ENCODE measurements at places on chromosomes 13 and 19.

DNA sequence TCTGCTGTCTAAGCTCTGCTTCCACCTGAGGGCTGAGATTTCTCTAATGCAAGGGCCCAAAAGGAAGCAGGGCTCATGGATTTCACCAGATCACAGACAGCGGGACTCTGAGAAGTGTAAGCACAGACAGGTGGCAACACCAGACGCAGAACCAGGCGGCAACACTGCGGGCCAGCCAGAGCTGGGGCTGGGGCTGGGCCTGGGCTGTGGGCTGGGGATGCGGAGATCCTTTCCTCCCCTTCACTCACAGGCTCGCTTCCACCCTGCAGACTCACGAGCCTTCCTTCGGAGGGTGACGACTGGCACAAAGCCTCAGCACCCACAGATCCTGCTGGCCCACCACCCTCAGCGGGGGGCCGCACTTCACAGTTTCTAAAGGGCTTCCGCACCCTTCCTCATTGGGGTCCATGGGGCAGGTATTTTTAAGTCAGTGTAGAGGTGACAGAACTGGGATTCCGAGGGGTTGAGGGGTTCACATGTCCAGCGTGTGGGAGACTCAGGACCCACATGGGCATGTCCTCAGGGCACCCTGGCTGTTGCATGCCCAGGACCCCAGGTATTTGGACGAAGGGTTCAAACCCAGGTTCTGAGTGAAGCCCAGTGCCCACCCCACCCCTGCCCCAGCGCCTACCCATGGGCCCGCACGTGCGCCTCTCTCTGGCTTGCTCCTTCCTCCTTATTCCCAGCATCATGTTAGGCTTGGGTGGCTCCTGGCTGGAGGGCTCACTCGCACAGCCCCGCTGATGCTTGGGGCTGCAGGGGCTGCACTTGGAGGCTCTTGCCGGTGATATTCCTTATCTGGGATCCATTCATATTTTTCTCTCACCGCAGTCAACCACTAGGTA lies 137.3 kb upstream of the GPR12 start:
- DNase-seq, result no peak

- DNase-seq, result no peak
Measured at GRCh38 chr19:18532168-18532890, 10.5 kb upstream of the ELL start.

DNA sequence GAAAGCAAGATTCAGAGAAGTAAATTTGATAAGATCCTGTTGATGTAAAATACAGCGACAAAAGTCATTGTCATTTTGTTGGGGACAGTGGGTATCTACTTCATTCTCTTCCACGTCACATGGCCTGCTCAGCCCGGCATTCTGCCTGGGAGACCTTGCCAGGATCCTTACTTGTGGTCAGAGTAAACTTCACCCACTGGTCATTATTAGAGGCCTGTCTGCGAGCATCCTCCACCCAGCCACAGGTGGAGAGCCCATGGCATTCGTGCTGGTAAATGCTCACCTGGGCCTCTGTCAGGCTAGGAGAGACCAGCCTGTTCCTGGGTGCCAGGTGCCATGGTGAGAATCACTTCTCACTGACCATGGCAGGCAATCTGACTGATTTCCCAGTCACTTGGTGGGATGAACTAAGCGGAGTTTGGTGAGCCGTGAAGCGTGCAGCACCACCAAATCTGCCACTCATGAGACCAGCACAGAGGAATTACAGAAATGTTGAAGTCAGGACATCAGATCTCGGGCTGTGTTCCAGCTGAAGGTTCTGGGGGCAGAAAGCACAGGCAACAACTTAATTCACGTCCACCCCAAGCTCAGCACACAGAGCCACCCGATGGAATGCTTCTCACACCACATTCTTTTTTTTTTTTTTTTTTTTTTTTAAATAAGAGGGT lies 107.0 kb downstream of the SIPA1L3 start:
- no peak for DNase-seq

GRCh38 chr13:45446181-45446580 lies 18.6 kb upstream of the COG3 start:
- DNase-seq, result no peak

DNA sequence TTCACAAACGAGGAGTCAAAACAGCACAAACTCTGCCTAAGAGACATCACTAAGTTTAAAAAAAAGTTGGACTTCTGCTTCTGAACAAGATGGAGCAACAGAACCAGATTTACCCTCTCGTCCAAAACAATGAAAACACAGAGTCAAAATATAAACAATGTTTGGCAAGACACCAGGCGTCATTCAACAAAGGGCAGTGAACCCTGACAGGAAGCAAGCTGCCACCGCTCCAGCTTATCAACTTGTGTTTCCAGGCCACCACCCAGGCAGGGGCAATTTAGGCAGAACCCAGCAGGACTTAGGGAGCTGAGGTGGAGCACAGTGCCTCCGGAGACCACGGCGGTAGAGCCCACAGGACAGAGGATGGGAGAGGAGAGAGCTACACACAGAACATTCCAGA lies 8.6 kb upstream of the NAPA start:
- no peak for DNase-seq

DNA sequence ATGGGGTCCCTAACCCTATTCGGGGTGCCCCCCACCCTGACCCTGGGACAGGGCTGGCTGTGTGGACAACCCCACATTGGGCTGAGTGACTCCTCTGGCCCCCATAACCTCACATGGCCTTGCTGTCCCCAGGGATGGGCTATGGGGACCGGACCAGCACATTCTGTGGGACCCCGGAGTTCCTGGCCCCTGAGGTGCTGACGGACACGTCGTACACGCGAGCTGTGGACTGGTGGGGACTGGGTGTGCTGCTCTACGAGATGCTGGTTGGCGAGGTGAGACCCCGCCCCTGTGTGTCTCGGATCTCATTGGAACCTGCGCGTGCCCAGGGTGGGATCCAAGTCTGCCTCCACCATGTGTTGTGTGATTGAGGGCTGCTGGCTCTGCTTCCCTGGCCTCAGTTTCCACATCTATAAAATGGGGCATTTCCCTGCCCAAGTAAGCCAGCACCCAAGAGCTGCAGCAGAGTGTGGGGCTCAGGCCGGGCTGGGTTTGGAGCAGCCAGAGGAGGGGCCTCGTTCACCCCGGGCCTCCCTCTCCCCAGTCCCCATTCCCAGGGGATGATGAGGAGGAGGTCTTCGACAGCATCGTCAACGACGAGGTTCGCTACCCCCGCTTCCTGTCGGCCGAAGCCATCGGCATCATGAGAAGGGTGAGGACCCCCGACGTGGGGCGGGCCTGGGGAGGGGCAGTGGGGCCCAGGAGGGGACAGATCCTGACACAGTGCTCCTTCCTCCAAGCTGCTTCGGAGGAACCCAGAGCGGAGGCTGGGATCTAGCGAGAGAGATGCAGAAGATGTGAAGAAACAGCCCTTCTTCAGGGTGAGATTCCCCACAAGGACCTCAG lies 4.9 kb downstream of the PTGER1 start:
- no peak for DNase-seq

- DNase-seq, result no peak
Measured at GRCh38 chr13:110554946-110555345, 6.6 kb downstream of the RAB20 start.

DNA sequence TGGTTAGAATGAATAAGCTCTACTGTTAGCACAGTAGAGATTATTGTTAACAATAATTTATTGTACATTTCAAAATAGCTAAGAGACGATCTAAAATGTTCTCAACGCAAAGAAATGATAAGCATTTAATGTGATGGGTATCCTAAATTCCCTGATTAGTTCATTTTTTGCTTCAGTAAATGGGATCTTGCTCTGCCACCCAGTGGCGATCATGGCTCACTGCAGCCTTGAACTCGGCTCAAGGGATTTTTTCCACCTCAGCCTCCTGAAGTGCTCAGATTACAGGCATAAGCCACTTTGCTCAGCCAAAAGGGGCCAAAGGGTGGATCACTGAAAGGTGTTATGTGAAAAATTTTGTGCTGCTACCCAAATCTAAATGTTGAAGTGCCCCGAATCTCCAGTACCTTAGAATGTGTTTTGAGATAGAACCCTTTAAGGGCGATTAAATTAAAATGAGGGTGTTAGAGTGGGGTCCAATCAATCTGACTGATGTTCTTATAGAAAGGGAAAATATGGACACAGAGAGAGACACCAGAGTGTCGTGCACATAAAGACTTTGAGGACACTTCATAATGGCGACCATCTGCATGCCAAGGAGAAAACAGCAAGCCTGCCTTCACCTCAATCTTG lies 31.5 kb upstream of the ZNF766 start:
- DNase-seq, result peak; percentile 9

- no peak for DNase-seq
Measured at GRCh38 chr13:106752584-106753170, 184.7 kb upstream of the ARGLU1 start.

DNA sequence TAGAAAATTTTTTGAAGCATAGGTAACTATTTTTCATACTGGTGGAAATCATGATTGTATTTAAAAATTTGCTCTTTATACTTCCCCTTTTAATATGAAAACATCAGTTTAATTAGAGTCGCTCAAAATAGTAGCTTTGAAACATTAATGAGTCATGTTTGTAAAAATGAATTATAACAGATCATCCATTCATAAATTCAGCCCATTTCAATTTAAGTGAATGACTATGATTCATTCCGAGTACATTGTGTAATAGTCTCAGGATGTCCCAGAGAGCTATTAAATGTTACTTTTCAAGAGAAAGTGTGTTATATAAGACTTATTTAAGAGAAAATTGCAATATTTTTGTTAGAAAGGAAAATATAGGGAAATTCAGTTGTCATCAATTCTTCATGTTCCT lies 111.0 kb downstream of the FNDC3A start:
- DNase-seq, result no peak

GRCh38 chr19:48713041-48713863 lies 6.3 kb downstream of the MAMSTR start:
- no peak for DNase-seq

DNA sequence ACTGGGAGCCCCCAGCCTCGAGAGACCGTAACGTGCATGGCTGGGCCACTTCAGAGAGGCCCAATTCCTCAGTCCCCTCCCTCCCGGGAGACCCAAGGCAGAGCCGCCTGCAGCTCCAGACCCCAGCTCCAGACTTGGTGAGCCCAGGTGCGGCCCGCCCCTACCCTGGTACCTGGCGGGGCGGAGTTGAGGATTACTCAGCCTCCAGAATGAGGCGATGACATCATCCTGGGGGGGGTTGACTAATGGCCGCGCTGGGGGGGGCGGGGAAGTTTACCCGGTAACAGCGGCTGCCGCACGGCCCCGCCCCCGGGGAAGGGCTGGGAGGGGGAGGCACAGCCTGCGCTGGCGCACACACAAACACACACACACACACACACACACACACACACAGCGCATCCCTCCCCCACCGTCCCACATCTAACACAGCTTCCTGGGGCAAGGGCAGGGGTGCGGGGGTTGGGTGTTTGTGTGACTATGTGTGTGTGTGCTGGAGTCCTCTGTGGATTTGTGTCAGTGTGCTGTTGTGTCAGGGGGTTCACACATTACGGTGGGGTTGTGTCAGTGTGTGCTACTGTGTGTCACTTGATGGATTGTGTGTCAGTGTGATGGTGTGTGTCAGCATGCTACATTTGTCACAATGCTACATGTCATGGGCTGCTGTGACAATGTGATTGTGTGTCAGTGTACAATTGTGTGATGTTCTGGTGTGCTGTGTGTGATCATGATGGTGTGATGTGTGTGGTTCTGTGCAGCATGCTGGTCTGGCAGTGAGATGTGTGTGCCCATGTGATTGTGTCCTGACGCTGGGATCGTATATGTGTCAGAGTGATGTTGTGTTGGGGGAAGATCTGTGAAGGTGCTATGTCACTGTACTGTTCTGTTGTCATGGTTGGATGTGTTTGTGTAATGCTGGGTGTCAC lies 10.3 kb upstream of the BBC3 start:
- peak; percentile 81 for DNase-seq

DNA sequence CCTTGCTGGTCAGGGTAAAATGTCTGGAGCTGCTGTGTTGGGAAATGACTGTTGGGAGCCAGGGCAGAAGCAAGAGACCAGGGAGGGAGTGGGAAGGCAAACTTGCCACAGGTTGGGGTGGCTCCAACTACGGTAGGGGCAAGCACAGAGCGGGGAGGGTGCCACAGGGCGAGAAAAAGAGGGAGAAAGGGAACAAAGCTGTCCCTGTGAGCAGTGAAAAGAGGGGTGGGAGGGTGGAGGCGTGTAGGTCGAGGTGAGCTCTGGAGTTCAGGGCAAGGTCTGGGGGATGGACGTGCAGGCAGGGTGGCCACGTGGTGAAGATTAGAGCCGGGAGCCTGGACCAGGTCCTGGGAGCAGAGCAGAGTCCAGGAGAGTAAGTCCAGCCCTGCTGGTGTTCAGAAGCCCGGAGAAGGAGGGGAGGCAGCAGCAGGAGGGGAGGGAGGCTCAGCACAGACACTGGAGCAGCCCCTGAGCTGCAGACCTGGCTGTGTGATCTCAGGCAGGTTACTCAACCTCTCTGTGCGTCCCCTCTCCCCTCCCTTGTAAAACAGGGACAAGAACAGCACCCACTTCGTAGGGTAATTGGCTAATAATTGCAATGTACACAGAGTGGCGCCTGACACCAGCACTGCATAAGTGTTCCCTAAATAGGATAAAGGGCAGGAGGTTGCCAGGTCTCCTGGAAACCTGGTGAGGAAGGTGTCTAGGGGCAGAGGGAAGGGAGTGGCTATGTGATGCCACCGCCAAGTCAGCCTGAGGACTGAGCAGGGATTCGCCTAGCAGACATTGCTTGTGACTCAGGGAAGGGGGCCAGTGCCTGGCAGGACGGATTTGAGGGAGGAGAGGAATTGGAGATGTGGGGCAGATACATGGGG lies 3.2 kb upstream of the POLR2E start:
- no peak for DNase-seq

GRCh38 chr13:67161176-67161575 lies 69.0 kb downstream of the PCDH9 start:
- DNase-seq, result no peak

GRCh38 chr13:21228738-21229137 lies 52.3 kb downstream of the MRPL57 start:
- no peak for DNase-seq

- no peak for DNase-seq
Measured at GRCh38 chr13:99320693-99321481, 13.7 kb upstream of the GPR183 start.

DNA sequence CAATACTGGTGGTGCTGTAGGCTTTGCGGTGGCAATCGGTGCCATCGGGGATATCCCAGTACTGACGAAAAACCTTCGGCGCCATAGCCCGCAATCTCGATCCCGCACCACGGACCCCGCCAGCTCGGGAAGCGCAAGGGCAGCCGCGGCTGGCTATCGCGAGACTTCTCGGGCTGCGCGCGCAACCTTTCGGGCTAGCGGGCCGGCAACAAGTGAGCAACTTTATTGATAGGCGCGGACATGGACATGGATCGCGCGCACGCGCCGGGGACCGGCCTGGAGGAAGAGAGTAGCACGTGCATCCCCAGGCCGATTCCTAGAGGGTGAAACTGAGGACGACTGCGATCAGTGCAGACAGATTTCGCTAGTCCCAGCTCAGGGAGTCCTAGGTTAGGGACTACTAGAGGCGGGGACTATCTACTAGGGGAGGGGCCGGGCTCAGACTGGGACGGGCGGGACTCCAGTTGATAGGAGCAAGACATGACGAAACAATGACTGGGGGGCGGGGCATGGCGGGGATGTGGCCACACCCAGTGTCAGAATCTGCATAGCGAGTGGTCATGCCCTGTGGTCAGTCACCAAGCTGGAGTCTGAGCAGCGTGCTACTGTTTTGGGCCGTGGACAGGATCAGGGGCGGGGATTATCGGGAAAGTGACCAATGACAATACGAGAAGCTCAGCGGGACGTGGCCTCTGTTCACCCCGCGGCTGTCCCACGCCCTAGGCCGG lies at the start of gene NDUFA11:
TSS of gene NDUFA11 (minus strand) at position 167 of the 728 bp plus-strand sequence. CDS start at position 85, 82 bp downstream.
- peak; percentile 94 for DNase-seq

All from effector memory CD4-positive, alpha-beta T cell (primary cell).